EH (cell line): ENCODE measurements at places on chromosomes 12 and 14.

- no peak for DNase-seq
These were observed 288.6 kb downstream of the PDZRN4 start for GRCh38 chr12:41476499-41477439.

- peak; percentile 91 for DNase-seq
These were observed 4.2 kb downstream of the SH2B3 start for GRCh38 chr12:111409780-111410430.

DNA sequence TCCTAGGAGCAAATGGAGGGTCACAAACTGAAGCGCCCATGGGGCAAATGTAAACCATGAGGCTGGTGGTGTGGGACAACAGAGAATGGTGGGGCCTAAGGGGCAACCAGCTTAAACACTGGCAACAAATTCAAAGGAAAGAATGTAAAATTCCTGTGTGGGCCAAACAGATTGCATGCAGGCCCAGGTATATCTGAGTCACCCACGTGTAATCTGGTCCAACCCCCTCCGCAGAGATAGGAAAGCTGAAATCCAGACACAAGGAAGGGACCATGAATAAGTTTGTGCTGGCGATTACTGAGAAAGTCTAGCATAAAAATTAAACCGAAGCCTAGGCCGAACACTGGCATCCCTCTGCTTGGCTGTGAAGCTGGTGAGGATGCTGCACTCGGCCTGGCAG is 71.6 kb downstream of the ITPK1 start:
- DNase-seq, result no peak

GRCh38 chr12:104615048-104615561 is 158.4 kb downstream of the CHST11 start:
- peak; percentile 9 for DNase-seq

DNA sequence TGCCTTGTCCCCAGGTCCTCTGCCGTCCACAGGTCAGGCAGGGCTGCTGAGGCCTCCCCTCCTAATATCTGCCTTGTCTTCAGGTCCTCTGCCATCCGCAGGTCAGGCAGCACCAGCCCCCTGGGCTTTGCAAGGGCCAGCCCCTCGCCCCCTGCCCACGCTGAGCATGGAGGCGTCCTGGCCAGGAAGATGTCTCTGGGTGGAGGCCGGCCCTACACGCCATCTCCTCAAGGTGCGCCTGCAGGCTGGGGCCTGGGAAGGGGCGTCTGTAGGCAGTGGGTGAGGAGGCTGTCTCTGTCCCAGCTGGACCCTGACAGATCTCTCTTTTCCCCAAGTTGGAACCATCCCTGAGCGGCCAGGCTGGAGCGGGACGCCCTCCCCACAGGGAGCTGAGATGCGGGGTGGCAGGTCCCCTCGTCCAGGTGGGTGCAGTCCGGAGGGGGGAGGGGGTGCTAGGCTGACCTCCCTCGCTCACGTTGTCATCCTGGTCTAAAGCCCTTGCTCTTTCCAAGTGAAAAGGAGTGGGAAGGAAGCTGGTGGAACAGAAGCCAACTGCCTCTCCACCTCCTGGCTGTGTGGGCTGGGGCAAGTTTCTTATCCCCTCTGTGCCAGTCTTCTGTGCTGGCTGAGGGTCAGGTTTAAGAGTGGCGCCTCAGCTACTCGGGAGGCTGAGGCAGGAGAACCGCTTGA is 13.9 kb upstream of the PUS1 start:
- no peak for DNase-seq

- DNase-seq, result peak; percentile 58
These were observed 381.1 kb downstream of the SEC23A start for GRCh38 chr14:38721822-38722431.
